ENCODE measurements at places on chromosomes 2 and 18.

DNA sequence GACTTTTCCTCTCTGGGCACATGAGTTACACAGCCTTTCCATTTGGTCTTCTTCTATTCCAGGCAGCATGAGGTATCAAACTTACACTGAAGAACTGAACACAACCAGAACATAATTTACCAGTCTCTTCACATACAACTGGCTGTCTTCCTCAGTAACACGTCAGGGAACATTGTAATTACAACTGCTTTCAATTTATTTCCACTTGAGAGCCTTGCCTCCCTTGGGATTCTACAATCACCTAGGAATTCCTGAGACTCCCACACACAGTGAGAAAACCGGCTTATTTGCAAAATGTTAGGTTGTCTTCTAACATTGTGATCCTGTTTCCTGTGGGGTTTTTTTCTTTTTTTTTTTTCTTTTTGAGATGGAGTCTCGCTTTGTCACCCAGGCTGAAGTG lies 149.9 kb downstream of the TMX3 start:
- no peak for DNase-seq

GRCh38 chr2:78979380-78980151 lies 45.9 kb upstream of the REG3G start:
- DNase-seq: no peak

DNA sequence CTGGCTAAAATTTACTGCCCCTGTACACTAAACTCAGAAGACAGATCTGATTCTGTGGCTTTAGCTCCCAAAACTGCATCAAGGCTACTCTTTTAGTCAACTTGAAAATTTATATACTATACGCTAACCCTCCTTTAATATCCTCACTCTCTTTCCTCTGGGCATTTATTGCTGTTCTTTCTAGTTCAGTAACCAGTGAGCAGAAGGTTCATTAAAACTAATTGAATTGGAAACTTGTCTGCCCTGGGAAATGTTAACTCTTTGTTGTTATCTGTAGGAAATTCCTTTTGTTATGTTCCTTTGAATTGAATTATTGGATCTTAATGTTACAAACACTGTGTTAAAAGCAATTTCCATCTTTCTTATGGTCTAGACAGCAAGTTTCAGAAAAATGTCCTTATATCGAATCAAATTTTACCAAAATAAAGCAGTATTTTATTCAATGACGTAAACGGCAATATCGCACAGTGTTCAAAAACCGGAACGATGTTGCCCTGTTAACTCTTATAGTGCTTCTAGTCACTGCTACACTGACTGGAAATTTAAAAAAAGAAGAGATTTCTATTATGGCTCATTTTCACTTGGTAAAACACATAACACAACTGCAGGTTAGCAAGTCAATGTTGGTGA lies 168.3 kb downstream of the NR4A2 start:
- no peak for DNase-seq

GRCh38 chr18:1846640-1847039 lies 724.7 kb downstream of the METTL4 start:
- no peak for DNase-seq

GRCh38 chr2:63186331-63186730 lies 135.7 kb downstream of the OTX1 start:
- no peak for DNase-seq

GRCh38 chr2:160434254-160434948 lies 59.2 kb downstream of the RBMS1 start:
- no peak for DNase-seq

DNA sequence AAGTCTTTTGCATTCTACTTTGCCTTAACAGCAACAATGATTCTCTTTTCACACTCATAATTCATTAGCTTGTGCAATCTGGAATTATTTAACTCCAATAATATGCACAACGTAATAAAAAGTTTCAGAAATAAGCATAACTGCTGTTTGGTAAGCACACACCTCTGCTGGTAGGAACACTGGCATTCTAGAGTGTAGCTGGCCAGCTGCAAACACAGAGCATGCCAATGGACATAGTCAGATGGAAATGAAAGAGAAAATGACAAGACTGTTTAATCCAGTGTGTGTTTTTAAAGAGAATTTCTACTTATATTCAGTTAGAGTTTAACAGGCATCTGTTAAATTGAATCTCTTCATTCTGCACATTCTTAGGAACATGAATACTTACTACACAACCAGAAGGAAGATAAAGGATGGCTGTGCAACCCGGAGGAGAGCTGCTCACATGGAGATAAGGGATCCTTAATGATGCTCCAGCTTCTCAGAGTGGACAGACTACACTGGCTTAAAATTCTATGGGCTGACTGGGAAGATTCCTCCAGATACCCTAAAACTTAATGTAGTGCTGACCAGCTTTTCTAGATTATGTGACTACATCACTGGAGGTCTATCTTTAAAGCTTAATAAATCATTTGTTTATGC lies 94.6 kb upstream of the CHAC2 start:
- DNase-seq: no peak

- DNase-seq: no peak
Measured at GRCh38 chr2:235127931-235128330, 176.1 kb downstream of the SH3BP4 start.

DNA sequence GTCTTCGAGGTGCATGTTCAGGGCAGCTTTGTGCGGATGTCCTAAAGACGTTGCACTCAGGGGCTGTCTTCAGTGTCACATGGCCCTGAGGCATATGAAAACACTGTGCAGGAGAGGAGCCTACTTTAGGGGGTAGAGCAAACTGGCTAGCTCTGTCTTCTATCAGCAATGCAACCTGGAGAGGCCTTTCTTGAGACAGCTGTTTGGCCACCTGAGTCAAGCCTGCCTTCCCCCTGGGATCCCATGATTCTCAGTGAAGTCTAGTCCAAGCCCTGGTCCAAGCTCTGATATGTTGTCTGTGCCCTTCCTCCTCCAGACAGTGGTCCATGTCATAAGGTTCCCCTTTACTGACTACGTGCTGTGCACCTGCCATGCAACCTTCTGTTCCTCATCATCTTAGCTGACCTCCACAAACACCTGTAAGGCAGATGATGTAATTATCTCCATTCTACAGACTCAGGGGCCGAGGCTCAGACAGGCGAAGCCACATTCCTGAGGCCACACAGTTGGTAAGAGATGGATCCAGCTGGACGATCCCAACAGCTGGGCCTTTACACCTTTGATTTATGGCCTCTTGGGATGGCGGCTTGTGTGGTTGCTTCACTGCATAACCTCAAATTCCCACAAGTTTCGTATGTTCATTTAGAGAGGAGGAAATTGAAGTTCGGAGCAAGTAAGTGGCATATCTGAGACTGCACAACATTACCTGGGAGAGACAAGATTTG lies 109.9 kb downstream of the COPS8 start:
- DNase-seq: no peak

GRCh38 chr2:194610297-194610696 lies 1046.7 kb upstream of the SLC39A10 start:
- no peak for DNase-seq

DNA sequence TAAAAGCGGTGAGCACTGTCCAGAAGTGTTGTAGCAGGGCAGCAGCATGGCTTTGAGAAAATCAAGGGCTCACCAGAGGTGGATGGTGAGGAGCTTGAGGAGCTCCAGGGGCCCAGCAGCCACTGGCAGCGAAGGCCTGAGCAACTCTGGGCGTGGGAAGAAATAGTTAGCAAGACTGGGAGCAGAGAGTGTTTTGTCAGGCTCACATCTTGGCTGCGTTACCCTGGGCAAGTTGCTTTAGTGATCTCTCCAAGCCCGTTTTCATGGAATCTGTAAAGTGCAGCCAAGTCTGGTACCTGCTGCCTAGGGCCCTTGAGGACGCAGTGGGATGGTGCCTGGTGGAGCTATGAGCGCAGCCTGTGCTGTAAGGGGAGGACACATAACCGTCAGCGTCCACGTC lies 78.3 kb downstream of the SH3BP4 start:
- DNase-seq: no peak

DNA sequence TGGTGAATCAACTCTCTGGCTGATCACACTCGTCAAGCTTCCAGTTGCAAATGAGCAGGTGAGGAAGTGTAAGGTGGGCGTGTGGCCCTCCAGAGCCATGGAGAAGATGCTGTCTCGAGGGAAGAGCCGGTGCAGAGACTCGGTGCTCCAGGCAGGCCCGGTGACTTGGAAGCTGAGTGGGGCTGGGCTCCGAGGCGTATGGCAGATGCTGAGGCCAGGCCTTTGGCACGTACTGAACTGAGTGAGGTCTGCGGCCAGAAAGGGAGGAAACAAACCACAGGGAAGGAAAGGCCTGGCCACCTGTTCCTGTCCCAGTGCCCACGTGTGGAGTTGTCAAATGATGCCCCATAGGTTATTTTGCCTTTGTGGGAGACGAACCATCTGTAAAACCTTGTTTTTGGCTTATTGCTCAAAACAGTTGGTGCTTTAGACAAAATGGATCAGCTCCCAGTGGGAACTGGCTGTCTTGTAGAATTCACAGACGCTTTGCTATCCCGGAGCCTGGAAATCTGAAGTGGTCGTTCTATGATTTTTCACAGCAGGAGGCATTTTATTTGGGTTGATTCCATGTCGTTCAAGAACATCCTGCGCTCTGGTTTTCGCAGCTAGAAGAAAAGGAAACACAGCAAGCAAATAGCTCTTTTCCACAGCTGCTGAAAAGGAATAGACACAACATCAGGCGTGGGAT lies 117.5 kb upstream of the TMEM18 start:
- no peak for DNase-seq

GRCh38 chr2:240390091-240391073 lies 45.1 kb upstream of the GPC1 start:
- no peak for DNase-seq

- DNase-seq: no peak
Measured at GRCh38 chr18:58114766-58115165, 70.7 kb downstream of the NEDD4L start.

Data from activated gamma-delta T cell treated with Interleukin-2 at 50 U/mL for 16 hours (primary cell).